Right ventricle myocardium superior (tissue), 1 donor: ENCODE measurements at places on chromosomes 12 and 14.

DNA sequence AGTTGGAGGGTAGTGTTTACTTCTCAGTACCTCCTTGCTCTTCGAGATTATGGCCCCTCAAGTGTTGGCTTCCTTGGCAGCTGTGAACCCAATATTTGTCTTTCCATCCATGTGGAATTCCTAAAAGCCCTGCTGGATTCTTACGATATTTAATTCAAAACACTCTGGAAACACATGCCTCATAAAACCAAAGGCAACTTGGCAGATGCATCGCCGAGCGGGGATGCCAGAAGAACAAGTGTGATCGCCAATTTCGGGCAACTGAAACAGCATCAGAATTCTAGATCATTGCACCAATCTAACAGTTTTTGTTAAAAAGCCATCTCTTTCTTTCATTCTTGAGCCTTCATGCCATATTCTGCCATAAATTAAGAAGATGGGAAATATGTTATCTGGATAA lies 934.4 kb downstream of the AACS start:
- no peak for DNase-seq

DNA sequence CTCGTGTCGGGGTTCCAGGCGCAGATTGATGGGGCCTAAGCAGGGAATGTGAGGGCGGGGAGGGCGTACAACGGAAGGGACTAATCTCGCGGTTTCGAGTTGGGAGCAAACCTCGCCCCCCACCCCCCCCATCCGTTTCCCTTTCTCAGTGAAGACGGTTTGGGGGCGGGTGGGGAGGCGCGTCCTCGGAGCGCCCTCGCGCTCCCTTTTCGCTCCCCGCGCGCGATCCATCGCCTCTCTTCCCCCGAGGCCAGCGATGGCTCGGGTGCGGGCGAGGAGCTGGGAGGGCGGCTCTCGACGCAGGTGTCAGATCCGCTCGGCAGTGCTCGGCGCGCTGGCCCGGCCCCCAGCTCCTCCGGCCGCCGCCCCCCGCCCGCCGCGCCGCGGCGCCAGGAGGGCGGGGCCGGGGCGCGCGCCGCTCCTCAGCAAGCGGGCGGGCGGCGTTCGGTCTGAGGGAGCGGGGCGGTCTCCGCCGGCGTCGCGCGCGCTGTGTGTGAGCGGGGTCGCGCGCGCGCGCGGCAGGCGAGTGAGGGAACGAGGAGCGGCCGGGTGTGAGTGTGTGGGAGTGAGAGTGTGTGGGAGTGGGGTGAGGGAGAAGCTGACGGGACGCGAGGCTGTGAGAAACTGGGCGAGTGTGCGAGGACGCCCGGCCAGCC lies at the start of gene RIMKLB:
RIMKLB (plus strand) TSS at position 516 of the 656 bp plus-strand sequence. CDS start 15,876 bp downstream, outside the sequence.
- DNase-seq, result peak; percentile 91

DNA sequence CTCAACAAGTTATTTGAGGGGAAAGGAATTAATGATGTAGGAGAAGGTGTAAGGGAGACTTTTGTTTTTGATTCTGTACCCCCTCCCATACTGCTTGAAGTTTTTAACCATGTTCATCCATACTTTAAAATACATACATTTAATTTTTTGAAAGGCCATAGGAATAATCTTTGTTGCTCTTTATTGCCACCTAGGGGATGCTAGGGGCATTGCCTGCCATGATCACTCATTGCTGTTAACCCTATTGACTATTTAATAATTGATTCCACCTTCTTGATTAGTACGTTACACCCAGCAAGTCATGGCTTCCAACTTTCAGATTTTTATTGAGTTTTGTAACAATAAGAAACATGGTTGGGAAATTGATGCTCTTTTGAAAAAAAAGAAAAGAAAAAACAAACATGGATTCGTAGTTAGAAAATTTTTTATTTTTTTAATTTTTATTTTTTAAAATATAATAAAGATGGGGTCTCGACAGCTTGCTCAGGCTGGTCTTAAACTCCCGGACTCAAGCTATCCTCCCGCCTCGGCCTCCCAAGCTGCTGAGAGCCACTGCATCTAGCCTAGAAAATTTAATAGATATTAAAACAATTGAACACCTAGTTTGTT lies 8.5 kb upstream of the PRKAB1 start:
- no peak for DNase-seq

DNA sequence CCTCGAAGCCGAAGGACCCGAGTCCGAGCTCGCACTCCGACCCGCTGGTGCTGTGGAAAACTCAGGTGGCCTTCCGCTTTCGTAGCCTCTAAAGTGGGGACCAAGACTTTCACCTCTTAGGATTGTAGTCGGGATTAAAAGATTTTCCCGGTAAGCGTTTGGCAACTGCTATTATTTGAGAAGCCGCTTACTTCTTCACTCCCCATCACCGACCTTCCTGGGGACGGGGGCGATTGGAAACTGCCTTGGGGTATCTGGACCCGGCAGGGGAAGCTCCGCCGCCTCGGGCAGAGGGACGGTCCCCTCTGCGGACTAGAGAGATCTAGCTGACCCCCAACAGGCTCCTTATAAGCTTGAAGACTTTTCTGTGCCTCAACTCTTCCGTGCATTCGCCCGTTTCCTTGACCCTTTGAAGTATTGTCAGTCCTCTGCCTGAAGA lies 659 bp downstream of the TRAFD1 start:
- no peak for DNase-seq

GRCh38 chr12:32100361-32100760 lies 6.3 kb upstream of the BICD1 start:
- DNase-seq, result no peak

DNA sequence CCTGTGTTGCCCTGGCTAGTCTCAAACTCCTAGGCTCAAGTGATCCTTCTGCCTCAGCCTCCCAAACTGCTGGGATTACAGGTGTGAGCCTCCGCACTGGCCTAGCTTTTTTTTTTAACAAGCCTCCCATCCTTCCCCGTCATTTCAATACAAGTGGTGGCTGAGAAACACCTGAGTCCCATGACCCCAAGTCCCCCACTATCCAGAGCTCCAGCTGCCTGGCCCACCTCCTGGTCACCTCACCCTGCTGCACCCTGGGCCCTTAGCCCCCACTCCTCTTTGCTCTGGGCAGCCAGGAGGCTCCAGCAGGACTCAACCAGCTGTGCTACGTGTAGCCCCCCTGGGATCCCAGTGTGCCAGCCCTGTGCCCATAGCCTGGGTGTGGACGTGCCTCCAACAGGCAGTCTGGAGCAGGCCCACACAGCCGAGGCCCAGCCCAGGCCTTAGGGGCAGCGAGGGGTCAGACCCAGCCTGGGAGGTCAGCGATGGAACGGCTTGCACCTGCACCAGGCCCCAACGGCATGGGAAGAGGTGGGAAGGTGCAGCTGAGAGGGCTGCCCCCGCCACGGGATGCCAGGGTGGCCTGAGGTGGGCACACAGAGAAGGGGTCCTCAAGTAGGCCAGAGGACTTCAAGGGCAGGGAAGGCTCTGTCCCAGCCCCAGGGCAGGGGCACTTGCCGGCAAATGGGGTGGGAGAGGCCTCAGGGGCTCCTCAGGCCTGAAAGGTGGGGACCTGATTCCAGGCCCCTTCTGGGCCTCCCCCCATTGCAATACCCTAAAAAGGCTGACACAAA lies 6.5 kb downstream of the AHNAK2 start:
- peak; percentile 35 for DNase-seq

- DNase-seq, result no peak
Observed at GRCh38 chr14:101823511-101824120, 62.1 kb downstream of the PPP2R5C start.

GRCh38 chr14:38143659-38144505 lies 63.8 kb upstream of the SSTR1 start:
- no peak for DNase-seq

DNA sequence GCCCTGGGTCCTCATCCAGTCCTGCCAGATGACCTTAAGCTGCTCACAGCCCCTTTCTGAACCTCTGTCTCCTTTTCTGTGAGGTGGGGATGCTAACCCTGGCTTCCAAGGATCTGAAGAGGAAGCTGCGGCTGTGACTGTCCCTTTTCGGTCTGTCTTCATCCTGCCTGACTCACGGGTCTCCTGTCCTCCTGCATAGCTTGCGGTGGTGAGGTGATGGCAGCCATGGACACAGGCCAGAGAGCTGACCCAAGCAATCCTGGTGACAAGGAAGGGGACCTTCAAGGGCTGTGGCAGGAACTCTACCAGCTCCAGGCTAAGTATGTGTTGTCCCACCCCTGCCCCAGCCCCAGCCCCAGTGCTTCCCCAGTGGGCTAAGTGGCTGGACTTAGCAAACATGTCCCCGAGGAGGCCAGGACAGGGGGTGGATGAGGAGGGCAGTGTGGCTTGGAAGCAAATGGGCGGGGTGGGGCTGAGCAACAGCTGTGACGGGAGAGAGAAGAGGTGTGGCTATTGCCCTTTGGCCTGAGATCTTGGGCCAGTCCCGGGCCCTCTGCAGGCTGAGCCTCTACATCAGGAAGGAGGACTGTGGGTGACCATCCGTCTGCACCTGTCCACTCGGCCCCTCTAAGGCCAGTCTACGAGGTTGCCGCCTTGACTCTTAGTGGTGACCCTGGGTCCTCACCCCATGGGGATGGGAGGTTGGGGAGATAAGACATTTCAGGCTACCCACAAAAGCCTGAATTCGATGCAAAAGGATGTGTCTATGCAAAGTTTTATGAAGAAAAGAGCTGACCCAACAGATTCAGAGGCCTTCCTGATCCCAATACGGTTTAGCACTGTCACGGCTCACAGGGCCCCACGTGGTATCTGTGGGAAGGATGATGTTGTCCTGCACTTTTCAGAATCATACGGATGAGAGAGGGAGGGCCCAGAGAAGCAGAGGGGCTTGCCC lies 1.1 kb downstream of the CCDC197 start:
- no peak for DNase-seq

GRCh38 chr14:34496007-34496678 lies 34.1 kb upstream of the SPTSSA start:
- DNase-seq, result peak; percentile 72

GRCh38 chr12:50088577-50089335 lies 3.6 kb downstream of the SMARCD1 start:
- no peak for DNase-seq

GRCh38 chr12:124939421-124940142 lies 25.1 kb upstream of the UBC start:
- peak; percentile 89 for DNase-seq

- no peak for DNase-seq
Observed at GRCh38 chr12:92261071-92261470, 115.4 kb upstream of the BTG1 start.

GRCh38 chr12:1793426-1794210 lies 26.7 kb upstream of the LRTM2 start:
- DNase-seq, result no peak

GRCh38 chr12:82848845-82849244 lies 162.1 kb downstream of the TMTC2 start:
- no peak for DNase-seq

DNA sequence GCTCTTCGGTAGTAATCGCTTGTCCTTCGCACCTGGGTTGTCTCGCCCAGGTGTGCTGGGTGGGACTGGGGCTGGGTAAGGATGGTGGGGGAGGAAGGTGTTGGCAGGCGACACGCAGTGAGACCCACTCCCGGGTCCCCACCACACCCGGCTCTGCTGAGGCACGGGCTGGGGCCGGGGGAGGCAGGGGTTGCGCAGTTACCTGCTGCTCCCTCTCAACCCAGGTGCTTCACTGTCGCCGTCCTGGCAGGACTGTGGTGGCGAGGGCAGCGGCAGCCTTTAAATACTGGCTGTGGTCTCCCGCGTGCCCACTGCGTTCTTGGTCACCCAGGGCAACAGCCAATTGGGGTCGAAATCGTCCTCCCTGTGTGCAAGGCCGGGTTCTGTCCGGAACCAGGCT lies at the start of gene CCER1:
CCER1 (minus strand) TSS at position 256 of the 400 bp plus-strand sequence. CDS start 434 bp downstream, outside the sequence.
- no peak for DNase-seq

- DNase-seq, result no peak
Observed at GRCh38 chr14:64126548-64126947, 167.6 kb downstream of the ESR2 start.

GRCh38 chr14:84891404-84891803 lies 638.5 kb upstream of the FLRT2 start:
- DNase-seq, result no peak

DNA sequence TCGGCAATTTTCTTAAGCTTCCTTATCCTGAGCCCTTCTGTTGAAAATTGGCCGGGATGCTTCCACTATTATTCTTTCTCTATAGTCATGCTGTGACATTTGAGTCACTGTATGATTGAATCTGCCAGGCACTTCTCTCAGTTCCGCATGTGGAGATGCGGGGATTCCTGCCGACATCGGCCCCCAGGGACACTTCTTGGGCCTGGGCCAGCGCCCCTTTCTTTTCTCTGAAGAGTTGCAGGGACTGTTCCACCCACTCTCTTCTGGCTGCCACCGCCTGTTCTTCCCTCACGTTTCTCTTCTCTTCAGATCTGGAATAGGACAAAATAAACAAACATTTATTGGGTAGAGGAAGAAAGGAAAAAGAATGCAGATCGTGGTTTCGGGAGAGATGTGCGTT lies 310.1 kb downstream of the ETNK1 start:
- peak; percentile 48 for DNase-seq

DNA sequence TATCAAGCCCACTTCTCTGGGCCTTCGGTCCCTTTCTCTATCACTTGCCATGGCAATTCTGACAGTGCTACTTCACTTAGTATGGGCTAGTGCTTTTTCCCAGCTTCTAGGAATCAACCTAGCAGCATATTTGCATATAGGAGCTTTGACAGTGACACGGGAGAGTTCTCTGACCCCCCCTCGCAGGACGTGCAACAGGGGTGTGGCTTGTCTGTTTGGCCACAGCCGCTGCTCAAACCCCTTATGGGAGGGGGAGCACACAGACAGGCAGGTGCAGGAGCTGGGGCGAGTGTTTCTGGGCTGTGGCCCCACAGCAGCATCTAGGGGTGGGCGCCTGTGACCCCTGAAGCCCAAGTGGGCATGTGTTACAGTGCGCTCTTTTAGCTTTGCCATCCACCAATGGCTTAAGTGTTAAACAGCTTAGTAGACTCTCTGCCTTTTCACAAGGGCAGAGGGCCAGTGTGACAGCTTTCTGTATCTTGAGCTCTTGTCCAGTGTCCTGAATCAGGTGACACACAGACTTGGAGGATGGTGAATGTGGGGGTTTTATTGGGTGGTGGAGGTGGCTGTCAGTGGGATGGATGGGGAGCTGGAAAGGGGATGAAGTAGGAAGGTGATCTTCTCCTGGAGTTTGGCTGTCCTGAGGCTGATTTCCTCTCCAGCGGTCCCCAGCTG lies 229.3 kb downstream of the PCNX1 start:
- no peak for DNase-seq

DNA sequence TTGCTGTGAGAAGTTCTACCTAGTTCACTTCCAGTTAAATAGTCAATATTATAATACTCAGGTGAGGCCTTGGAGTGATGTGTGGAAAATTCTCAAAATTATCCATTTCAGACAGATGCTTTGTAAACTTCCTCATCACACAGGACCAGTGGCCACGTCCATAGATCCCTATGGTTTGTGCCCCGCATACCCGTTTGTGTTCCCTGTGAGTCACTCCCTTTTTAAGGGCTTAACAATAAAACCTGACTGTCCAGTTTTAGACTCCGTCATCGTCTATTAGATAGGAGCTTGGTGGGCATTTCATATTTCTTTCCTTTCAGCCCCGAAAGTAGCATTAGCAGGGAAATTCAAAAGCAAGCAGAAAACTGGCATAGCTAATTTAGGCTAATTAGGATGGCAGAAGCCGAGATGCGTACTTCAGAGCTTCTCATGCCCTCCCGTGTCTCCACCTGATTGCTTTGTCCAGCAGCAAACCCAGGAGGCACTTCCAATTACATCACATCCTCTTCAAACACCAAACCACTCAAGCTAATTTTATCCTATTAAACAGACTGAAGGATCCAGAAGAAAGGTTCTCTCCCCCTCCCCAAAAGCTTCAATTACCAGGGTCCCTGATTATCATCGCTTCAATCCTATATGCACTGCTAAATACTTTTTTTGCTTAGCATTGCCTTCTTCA lies 186.6 kb upstream of the OTX2 start:
- DNase-seq, result no peak

- no peak for DNase-seq
Observed at GRCh38 chr12:105705765-105706164, 375.3 kb downstream of the C12orf75 start.

GRCh38 chr12:66688846-66689439 lies 10.1 kb upstream of the GRIP1 start:
- DNase-seq, result no peak
